ENCODE measurements at places on chromosomes 6 and 20. TPM values are rescaled to one million over a fixed set of nuclear protein-coding genes. Genes with fewer than 3 reads are reported as not detected.

The AVP gene
- not detected for total RNA-seq

The TSBP1 gene
- total RNA-seq: not detected

The RAET1G gene
- total RNA-seq: 0.44 TPM

The SASH1 gene
- total RNA-seq: 26.1 TPM

The PRRC2A gene
- total RNA-seq: 46.1 TPM

The GNAS-AS1 gene
- total RNA-seq: 0.87 TPM

The SIRPA gene
- total RNA-seq: 11.5 TPM

The HLA-DQB1 gene
- not detected for total RNA-seq

The DNMT3B gene
- 7.4 TPM for total RNA-seq

The MYL9 gene
- 7.2 TPM for total RNA-seq

The PAQR8 gene
- 4.1 TPM for total RNA-seq

The NNAT gene
- 1.2 TPM for total RNA-seq

The GSTA4 gene
- total RNA-seq: 31.0 TPM

The TREM1 gene
- total RNA-seq: 0.66 TPM

The TAGAP gene
- total RNA-seq: not detected

The BIRC7 gene
- total RNA-seq: not detected

The EYA2 gene
- total RNA-seq: 1.6 TPM

The USP49 gene
- 2.9 TPM for total RNA-seq

The SPTLC3 gene
- 4.0 TPM for total RNA-seq

The AGER gene
- 0.44 TPM for total RNA-seq

The PACRG gene
- total RNA-seq: 0.33 TPM

The PHACTR1 gene
- 1.4 TPM for total RNA-seq

The GJA1 gene
- 355 TPM for total RNA-seq

The DUSP15 gene
- not detected for total RNA-seq

The LAMA4 gene
- 105 TPM for total RNA-seq

The ZSCAN26 gene
- 19.4 TPM for total RNA-seq

The ANKRD6 gene
- total RNA-seq: 2.0 TPM

The PSMF1 gene
- 27.7 TPM for total RNA-seq

The CD24 gene
- total RNA-seq: 1.2 TPM

The SEMG1 gene
- not detected for total RNA-seq

The ZSCAN16 gene
- total RNA-seq: 4.9 TPM

The PNPLA1 gene
- not detected for total RNA-seq

The PRSS16 gene
- 0.11 TPM for total RNA-seq

The TGM3 gene
- total RNA-seq: not detected

The DZANK1 gene
- 1.5 TPM for total RNA-seq

The GPR6 gene
- total RNA-seq: not detected

The SLC24A3 gene
- total RNA-seq: not detected

The ZSCAN23 gene
- 6.3 TPM for total RNA-seq

The LGSN gene
- total RNA-seq: not detected

The SMLR1 gene
- total RNA-seq: not detected

The C6orf89 gene
- 37.5 TPM for total RNA-seq

The APOBEC2 gene
- not detected for total RNA-seq

The GHRH gene
- total RNA-seq: not detected

The DDO gene
- 3.0 TPM for total RNA-seq

The SMIM28 gene
- total RNA-seq: not detected

The LPA gene
- total RNA-seq: not detected

The TRAPPC3L gene
- not detected for total RNA-seq

The HLA-C gene
- 124 TPM for total RNA-seq

The EEF1A2 gene
- 0.33 TPM for total RNA-seq

The SNAP25 gene
- 0.44 TPM for total RNA-seq

The IRF4 gene
- under 0.01 TPM for total RNA-seq

The GPSM3 gene
- total RNA-seq: 0.87 TPM

The KIF13A gene
- total RNA-seq: 78.9 TPM

The BFSP1 gene
- 1.5 TPM for total RNA-seq

The IYD gene
- total RNA-seq: not detected

The GPR63 gene
- 0.44 TPM for total RNA-seq

The DST gene
- total RNA-seq: 448 TPM

The GNRH2 gene
- total RNA-seq: not detected

The CCN5 gene
- 1.5 TPM for total RNA-seq

Measured in uterine smooth muscle cell (primary cell).